ENCODE measurements at places on chromosomes 4 and X.
A peak's percentile ranks its signal among the peaks of the same experiment; 100 is the strongest.

GRCh38 chr4:55125087-55125721 lies at the start of gene KDR:
TSS of gene KDR (minus strand) at chr4:55125595. CDS start at chr4:55125293, 302 bp downstream.
- DNase-seq = no peak

DNA sequence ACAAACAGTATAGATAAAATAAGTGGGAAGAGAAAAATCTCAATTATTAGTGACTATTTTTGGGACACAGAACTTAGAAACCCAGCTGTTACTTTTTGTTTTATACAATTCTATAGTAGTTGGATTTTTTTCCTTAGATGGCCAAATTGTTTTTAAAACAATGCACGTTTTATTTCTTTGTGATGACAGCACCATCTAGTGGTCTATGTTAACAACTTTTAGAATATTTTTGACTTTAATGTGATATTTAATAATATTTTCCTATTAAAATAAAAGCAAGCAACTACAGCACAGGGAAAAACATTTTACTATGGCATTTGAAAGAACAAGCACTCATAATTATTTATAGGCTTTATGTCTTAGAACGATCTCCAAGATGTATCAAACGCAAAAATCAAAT lies 5.6 kb upstream of the SMIM31 start:
- no peak for DNase-seq

GRCh38 chr4:20251031-20251795 lies 492 bp upstream of the SLIT2 start:
- DNase-seq = no peak

GRCh38 chrX:41144873-41145272 lies 59.6 kb downstream of the USP9X start:
- no peak for DNase-seq

- DNase-seq = no peak
Measured at GRCh38 chr4:112855058-112855457, 194.4 kb upstream of the ANK2 start.

- DNase-seq = no peak
Measured at GRCh38 chrX:154312116-154312515, 16.5 kb downstream of the TKTL1 start.

DNA sequence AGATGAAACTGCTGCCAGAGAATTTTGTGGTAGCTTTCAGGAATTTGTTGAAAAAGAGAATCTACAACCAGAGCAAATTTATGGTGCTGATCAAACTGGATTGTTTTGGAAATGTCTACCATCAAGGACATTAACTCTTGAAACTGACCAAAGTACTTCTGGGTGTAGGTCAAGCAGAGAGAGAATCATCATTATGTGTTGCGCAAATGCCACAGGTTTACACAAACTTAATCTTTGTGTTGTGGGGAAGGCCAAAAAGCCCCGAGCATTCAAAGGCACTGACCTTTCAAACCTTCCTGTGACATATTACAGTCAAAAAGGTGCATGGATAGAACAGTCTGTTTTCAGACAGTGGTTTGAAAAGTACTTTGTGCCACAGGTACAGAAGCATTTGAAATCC lies 2.1 kb downstream of the TIGD2 start:
- DNase-seq = no peak

DNA sequence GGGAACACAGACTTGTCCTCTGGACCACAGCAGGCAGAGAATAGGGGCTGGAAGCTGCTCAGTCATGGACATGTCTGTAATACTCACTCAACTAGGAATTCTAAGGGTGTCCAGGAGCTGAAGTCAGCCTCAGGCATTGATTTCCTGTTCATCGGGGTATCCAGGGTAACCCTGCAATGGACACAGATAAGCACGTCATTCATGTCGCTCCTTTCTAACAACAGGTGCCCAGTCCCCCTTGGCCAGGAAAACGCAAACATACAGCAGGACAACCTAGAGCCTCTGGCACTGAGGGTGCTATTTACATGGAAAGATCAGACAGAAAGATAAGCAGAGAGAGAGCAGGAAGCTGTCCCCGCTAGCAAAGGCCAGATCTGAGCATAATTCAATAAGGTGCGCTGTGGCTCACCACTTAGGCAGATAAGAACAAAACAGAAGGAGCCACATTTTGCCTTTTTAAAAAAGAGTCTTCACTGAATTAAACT lies 21.3 kb downstream of the QDPR start:
- DNase-seq = no peak

GRCh38 chr4:5156682-5157081 lies 105.4 kb downstream of the STK32B start:
- no peak for DNase-seq

DNA sequence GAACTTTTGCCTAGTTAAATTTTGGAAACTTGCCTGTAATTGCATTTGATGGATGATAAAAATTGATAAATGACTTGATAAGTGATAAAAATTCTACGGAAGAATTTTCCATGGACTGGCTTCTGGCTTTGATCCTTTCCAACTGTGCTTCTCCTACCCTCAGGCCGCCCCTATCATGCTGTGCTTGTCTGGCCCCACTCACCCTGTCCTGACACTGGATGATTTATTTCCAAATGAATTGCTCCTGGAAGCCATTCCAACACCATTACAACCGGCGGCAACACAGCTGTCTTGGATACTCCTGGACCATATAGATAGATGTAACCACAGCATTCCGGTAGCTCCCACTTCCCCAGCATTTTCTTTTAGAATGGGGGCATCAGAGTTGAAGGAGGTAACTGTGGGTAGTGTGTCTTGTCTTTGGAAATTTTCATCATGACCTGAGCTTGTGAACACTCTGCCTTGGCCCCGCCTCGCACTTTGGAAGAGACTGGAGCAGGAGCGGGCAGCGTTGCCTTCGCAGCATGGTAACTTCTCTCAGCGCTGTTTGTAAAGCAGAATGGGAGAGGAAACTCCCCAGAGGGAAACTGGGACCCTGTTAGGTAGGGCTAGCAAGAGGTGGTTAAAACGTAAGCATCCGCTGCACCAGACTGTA lies 77.4 kb downstream of the TBL1X start:
- DNase-seq = no peak

GRCh38 chr4:14078326-14078725 lies 450.8 kb upstream of the BOD1L1 start:
- DNase-seq = no peak

- DNase-seq = no peak
Measured at GRCh38 chrX:118755633-118756032, 28.2 kb downstream of the IL13RA1 start.

DNA sequence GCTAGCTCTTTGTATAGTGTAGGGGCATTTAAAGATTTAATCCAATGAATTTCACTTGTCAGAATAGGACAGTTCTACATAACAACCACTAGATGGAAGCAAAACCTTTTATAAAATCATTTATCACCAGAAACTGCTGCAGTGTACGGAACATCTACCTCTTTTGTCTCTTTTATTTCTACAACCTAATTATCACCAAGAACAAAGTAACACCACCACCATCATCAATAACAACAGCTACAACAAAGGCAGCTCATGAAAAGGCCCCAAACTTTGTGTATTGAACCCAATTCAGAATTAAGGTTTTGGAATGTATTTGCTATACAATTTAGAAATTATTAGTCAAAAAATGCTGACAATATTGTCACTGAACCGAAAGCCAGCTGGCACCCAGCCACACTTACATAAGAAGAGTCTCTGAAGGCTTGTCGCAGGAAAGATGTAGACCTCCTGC lies 260.9 kb upstream of the RPS6KA3 start:
- DNase-seq = peak; percentile 39

DNA sequence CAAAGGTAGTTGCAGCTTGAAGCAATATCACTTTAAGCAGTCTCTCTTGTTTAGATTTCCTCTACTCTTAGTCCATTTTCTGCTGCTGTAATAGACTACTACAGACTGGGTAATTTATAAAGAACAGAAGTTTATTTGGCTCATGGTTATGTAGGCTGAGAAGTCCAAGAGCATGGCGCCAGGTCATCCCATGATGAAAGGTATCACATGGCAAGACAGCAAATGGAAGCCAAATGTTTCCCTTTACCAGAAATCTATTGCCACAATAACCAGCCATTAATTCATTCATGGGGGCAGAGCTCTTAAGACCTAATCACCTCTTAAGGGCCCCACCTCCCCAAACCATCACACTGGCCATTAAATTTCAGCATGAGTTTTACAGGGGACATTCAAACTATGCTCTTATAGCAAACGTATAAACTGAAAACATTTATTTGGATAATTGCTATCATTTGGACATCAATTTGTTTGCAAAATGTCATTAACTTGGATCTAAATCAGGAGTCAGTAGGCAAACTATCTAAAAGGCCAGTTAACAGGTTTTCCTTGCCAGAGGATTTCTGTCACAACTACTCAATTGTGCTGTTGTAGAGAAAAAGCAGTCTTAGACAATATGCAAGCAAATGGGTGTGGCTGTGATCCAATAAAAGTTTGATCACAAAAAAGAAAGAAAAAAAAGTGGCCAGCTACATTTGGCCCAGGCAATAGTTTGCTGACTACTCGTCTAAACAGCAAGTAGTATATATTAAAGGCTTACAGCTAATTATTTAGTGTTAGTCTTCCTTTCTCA lies 75.7 kb upstream of the GUCY1A1 start:
- DNase-seq = no peak

GRCh38 chrX:26670521-26670920 lies 454.6 kb downstream of the MAGEB5 start:
- DNase-seq = no peak

GRCh38 chrX:115410731-115411428 lies 121.4 kb downstream of the LUZP4 start:
- no peak for DNase-seq

DNA sequence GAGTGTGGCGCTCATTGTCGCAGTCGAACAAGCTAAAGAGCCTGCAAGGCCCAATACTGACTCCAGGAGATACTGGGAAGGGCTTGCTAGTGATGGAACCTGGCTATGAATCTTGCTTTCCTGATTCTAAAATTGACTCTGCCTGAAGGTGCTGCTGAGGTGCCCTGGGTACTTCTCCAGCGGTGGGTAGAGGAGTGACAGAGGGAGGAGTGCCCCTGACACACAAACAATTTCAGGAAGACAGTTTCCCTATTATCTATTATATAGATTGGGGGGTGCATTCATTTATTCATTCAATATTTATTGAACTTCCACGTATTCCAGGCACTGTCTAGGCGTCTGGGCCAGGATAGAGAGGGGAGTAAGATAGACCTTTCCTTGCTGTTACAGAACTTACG lies 339.2 kb upstream of the GATB start:
- no peak for DNase-seq

GRCh38 chr4:177718514-177718913 lies 276.3 kb upstream of the AGA start:
- no peak for DNase-seq

GRCh38 chr4:136342666-136343065 lies 1189.6 kb downstream of the PCDH18 start:
- DNase-seq = no peak

- no peak for DNase-seq
Measured at GRCh38 chr4:75948822-75949444, 8.1 kb upstream of the NAAA start.

GRCh38 chr4:184978211-184978610 lies 40.1 kb upstream of the HELT start:
- DNase-seq = no peak

DNA sequence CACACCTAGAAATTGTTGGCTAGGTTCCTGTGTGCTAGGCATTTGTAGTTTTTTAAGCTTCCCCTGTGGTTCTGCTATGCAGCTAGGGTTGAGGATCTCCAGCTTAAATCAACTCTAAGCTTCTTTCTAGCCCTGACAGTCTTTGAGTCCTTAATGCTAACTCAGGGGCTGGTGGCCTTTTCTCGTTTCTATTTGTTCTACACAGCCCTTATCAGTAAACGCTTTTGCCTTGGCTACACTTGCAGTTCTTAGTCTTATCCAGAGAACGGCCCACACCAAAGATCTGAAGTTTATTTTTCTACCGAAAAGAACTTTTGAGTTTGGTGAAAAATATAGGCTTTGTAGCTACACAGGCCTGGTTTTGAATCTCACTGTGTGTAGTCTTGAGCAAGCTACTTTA lies 212.0 kb downstream of the DHX15 start:
- no peak for DNase-seq

DNA sequence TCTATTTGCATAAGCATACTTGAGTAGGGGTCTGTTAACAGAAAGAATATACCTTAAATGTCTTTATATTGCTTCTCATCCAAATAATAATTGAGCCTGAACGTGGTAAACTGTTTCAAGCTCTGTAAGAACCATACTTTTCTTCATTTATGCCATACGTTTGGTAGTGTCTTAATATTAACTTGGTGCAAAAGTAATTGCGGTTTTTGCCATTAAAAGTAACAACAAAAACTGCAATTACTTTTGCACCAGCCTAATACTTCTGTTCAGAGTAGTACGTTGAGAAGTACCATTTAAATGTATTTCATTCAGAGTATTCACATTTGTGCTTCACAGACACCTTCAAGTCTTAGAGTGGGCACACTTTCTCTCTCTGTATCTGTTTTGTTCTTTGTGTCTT lies 60.5 kb downstream of the DDIT4L start:
- no peak for DNase-seq

- DNase-seq = no peak
Measured at GRCh38 chrX:8366481-8366880, 98.1 kb upstream of the VCX3B start.

DNA sequence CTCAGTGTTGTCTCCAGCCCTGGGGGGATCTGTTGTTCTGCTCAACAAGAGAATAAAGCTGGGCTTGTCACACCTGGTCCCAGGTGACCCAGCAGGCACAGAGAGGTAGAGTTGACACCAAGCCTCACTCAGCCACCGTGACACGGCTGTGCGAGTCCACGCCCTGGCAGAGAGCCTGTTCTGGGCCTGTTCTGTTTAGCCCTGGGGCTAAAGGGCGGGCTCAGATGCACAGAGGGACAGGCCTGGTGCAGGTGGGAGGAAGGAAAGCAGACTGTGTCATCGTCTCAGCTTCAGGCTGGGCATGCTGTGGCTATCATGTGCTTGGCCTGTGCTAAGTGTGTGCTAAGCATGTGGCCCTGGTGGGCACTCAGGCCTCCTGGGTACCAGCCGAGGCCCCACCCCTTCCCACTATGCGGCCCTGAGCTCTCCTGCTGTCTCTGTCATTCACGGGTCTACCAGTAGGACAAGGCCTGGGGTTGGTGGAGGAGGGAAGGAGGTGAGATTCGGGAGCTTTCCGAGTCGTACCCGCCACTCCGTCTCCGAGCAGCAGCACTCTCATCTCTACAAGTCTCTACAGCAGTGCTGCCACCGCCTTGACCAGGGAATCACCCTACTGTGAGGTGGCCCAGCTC lies 10.8 kb downstream of the WFS1 start:
- no peak for DNase-seq

DNA sequence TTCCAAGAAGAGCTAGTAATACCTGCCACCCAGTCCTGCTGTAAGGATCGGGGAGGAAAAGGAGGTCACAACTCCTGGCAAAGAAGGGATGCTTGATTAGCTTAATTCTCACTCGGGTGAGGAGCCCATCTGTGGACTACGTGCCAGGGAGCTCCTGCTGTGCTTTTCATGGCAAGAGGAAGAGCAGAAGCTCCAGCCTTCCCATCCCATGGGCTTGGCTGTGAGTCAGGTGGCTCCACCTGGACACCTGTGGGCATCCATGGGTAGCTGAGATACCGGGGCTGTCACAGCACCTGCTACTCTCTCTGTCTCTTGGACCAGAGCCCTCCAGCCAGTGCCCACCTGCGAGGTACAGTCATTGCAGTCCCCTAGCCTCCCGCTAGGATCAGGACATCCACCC lies 18.0 kb downstream of the CLNK start:
- DNase-seq = no peak
